ENCODE measurements at places on chromosomes 16 and 17. TPM values are rescaled to one million over a fixed set of nuclear protein-coding genes. Genes with fewer than 3 reads are reported as not detected.

GRCh38 chr16:73047221-73047535 lies 750 bp downstream of the ZFHX3 start:
- DNase-seq = no peak

MYL4 gene
- 36.5 TPM for polyA plus RNA-seq

DNA sequence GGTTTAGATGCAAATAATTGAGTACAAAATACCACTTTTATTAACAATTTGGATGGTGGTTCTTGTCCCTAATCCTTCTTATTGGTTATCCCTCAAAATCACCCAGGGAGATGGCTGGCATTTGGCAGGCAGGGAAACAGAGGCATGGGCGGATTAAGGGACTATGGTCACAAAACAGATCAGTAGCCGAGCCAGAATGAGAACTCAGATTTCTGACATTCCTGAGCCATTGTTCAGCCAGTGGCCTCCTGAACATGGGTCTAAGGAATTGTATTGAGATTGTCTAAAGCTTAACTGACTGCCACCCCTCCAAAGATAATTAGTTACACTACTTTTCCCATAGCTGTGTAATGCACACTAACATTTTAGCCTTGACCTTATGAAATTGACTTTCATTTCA lies 88.4 kb downstream of the CHD9NB start:
- DNase-seq = no peak

DNA sequence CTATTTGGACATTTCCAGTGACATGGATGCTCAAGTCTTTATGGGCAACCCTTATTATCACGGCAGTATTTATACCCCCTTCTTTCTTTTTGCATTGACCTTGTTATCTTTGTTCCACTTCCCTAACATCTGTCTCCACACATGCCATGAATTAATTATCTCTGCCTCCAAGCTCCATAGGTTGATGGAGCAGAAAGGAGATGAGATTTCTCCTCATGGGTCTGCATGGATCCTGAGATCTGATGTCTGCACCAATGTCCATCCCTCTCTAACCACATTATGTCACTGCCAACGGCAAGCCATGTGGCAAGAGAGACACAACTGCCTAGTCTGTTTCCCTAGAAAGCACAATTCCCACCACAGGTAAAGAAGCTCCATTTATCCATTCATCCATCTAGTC lies 416.8 kb upstream of the ASIC2 start:
- DNase-seq = no peak

DNA sequence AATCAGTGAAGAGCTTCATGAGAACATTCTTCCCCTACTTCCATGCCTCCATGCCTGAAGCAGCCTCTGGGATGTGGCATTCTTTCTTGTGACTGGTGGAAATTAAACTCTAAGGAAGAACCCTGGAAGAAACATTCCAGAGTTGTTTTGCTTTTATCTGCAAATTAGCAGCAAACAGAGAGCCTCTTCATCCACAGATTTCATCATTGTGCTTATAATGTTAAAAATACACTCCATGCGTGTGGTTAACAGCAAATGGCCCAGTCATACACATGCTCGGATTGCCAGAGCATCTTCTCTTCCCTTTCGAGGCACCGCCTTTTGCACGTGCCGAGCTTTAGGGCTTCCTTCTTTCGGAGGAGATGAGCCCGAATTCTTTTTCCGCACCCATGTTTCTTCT lies 411.3 kb downstream of the SNX29 start:
- DNase-seq = no peak

- no peak for DNase-seq
These were observed 91.9 kb downstream of the ABCC1 start for GRCh38 chr16:16041196-16041892.

DNA sequence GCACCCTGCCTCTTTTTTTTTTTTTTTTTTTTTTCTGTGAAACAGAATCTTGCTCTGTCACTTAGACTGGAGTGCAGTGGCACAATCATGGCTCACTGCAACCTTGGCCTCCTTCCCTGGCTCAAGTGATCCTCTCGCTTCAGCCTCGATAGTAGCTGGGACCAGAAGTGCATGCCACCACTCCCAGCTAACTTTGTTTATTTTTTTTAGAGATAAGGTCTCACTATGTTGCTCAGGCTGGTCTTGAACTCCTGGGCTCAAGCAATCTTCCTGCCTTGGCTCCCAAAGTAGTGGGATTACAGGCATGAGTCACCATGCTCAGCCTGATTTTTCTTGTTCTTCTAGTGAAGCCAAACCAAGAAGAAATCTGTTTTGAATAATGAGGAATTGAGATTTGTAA lies 25.0 kb downstream of the CDK12 start:
- DNase-seq = no peak

PRSS33 gene
- not detected for polyA plus RNA-seq

DNA sequence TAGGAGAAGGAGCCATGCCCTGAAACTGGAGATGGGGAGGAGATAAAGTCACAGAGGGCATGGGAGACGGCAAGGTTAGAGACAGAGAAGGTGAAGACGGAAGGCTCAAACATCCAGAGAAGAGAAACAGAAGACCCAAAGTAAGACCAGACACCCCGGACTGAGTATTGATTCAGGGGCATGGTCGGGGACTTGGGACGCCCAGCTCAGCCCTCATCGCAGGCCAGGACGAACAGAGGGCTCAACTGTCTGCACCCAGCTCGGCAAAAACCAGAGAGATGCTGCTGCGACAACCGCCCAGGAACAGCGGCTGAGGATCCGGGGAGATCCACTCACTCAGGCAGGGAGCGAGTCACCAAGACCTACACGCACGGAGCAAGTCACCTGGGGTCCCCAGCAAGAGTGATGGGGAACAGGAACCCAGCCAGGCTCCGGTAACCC lies 999 bp downstream of the XYLT1 start:
- DNase-seq = no peak

PRSS22 gene
- polyA plus RNA-seq = not detected

RASL10B gene
- polyA plus RNA-seq = 6.9 TPM

DNA sequence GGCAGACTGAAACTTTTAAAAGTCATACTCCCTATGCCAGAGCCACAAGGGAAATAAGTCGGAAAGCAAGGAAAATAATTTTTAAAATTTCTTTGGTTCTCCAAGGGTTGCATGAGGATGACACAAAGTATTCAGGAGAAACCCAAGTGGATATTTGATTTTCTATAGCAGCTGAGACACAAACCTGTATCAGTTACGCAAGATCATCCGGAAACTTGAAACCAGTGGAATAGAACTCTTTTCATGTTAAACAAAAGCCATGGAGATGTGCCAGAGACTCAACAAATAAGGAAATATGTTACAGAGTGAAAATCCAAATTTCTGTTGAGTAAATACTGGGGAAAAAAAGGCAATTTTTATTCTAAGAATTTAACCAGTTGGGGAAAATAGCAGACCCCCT lies 294.7 kb downstream of the KIF2B start:
- no peak for DNase-seq

TBC1D16 gene
- polyA plus RNA-seq = 4.8 TPM

NUDT16L1 gene
- polyA plus RNA-seq = 25.4 TPM

- peak; percentile 70 for DNase-seq
These were observed 94.2 kb downstream of the NTN1 start for GRCh38 chr17:9115214-9116191.

- DNase-seq = no peak
These were observed 691 bp downstream of the USB1 start for GRCh38 chr16:58001781-58002415.

- peak; percentile 41 for DNase-seq
These were observed 12.8 kb downstream of the SLC47A1 start for GRCh38 chr17:19546289-19547065.

DNA sequence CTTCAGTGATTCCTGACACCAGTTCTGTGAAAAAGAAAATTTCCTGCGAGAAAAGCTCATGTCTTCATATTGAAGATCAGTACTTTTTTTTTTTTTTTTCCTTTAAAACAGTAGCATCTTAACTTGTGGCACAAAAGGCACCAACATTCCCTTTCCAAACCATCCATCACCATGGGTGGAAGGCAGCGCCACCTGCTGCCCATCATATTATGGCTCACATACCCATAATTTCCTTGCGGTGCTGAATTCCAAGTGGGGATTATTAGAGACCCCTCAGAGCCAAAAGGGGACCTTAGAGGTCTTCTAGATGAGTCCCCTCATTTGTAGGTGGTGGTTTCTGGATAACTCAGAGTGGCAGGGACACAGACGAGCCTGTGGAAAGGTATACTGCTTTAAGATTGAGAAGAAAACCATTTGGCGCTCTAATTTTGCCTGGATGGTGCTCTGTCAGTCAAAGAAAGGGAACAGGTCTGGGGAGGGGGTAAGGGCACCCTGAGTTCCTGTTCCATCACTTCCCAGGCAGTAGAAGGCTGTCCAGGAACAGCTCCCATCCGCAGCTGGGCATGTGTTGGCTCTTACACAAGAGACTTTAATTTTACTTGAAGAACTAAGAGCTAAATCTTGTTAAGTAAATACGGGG lies 7.9 kb upstream of the SOST start:
- DNase-seq = peak; percentile 39

GRCh38 chr17:13787636-13788035 lies 185.9 kb upstream of the HS3ST3A1 start:
- no peak for DNase-seq

MGAT5B gene
- 0.09 TPM for polyA plus RNA-seq

ELOB gene
- 1,196 TPM for polyA plus RNA-seq

DNA sequence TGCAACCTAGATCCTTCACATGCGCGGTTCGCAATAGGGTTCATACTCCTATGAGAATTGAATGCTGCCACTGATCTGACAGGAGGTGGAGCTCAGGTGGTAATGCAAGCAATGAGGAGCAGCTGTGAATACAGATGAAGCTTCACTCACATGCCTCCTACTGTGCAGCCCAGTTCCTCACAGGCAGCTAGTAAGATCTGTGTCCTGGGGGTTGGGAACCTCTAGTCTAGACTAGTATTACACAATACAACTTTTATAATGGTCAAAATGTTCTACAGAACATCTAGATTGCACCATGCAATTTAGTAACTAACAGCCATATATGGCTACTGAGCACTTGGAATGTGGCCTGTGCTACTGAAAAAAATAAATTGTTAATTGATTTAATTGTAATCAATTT lies 26.7 kb downstream of the ABCA5 start:
- DNase-seq = no peak

AHSP gene
- not detected for polyA plus RNA-seq

GRCh38 chr16:56237451-56237930 lies 46.2 kb downstream of the GNAO1 start:
- DNase-seq = no peak

DNA sequence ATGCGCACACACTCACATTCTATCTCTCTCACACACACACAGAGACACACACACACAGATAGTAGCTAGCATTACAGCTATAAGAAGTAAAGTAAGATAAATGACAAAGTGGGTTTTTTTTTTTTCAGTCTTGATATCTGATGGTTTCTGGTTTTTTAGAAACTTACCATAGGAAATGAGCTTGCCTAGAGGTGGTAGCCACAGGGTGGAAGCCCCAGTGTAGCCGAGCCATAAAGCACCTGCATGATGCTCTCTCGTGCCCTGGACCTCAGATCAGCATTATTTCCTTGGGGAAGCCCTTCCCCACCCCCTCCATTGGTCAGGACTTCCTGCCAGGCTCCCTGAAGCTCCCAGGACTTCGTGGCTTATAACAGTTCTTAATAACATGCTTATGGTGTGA lies 264.3 kb upstream of the C16orf82 start:
- no peak for DNase-seq

GRCh38 chr17:69716556-69716955 lies 302.1 kb downstream of the MAP2K6 start:
- DNase-seq = no peak

GRCh38 chr17:51165680-51166197 lies 472 bp upstream of the NME2 start:
- DNase-seq = peak; percentile 33

GRCh38 chr16:3968551-3968950 lies 88.0 kb upstream of the CREBBP start:
- DNase-seq = no peak

GRCh38 chr16:84026606-84027005 lies 16.0 kb downstream of the SLC38A8 start:
- no peak for DNase-seq

CLEC3A gene
- polyA plus RNA-seq = not detected

DNA sequence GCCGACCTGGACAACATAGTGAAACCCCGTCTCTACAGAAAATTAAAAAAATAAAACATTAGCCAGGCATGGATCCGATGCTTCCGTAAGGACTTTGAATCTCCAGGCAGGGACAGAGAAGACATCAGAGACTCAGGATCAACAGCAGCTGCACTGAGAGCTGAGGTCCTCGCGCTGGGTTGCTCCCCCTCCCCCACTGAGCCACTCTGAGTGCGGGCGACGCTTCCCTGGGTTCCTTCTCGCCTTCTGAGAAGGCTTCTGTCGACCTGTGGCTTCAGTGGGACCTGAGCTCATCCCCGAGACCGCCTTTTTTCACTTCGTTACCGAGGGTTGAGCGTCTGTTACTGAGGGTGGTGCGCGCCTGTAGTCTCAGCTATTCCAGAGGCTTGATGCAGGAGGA lies 20.4 kb downstream of the ACTG1 start:
- peak; percentile 2 for DNase-seq

DNA sequence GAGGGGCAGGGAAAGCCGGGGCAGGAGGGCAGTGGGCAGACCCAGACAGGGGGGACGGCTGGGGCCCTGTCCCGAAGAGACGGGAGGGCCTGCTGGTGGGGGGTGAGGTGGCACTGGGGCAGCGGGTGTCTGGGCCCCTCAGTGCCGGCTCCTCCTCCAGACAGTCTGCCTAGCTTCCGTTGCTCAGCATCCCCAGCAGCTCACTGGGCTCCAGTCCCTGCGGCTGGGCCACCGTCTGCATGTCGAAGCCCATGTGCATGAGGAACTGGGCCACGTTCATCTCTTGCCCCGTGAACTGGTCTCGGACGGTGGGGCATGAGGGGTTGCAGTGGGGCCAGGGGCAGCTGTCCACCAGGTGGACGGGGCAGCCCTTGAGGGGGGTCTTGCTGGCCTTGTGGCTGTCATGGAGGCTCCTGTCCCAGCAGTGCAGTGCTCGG lies 5.8 kb upstream of the MYADML2 start:
- DNase-seq = no peak

GRCh38 chr16:84548971-84549844 lies 44.7 kb upstream of the MEAK7 start:
- DNase-seq = peak; percentile 17

- no peak for DNase-seq
These were observed 26.8 kb upstream of the AXIN2 start for GRCh38 chr17:65588181-65588808.

DNA sequence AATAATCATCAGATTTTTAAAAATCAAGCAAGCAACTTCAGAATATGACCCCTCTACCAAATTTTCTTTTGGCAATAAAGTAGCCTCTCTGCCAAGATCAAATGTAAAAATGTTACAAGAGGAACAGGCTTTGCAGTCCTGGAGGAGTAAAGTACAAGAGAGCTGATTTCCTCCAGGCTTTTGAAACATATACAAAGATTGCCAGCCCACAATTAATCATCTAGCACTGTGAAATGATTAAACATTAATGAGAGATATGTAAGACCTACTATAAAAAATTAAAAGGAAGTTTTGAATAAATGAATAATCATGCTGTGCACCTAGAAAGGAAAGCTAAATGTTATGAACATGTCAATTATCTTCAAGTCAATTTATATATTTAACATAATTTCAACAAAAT lies 26.3 kb downstream of the TXNDC11 start:
- DNase-seq = no peak
